HAP-1 (cell line): ENCODE measurements at places on chromosomes 2 and 18.
A peak's percentile ranks its signal among the peaks of the same experiment; 100 is the strongest.

DNA sequence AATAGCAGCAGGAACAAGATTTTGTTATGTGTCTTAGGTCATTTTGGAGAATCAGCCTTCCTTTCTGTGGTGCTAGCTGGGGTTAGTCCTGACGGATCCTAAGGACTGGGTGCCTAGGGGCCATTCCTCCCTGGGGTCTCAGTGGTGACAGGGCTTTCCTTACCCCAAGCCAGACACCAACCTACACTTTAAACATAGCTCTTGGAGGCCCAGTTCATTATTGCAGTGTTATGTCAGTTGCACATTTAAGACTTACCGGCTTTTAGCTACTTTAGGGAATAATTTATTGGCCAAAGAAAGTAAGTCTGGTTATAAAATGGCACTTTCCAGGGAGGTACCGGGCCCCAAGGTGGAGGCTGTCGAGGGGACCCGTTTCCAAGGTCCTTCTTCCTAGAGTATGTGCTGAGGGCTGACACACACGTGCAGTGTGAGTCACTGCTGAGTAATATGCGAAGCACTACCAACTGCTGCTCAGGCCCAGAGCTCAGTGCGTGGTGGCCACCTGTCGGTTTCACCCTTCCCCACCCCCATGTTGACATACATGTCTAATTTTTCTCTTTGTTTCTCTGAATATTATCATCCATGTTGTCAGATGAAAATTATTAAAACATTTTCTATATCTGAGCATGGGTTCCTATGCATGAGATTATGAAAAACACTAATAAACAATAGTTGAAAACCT is 37.0 kb upstream of the GRHL1 start:
- no peak for DNase-seq

DNA sequence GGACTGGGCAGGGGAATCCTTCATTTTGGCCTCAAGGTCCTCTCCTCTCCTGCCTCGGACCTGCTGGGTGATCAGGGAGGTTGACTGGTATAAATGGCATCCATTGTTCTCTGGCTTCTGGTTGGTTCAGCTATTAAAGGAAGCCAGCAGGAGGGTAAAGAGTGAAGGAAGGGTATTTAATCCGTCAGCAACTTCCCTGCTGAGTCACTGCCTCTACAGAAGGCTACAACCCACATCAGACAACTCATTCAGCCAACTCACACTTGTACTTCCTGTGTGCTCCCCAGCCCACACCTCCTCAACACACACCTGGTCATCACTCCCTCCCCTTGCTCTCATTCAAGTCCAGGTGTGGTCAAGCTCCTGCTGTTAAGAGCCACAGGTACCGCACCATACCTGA is 68.3 kb upstream of the MRPS9 start:
- no peak for DNase-seq

GRCh38 chr2:187013058-187013457 is 164.1 kb upstream of the ZSWIM2 start:
- no peak for DNase-seq

DNA sequence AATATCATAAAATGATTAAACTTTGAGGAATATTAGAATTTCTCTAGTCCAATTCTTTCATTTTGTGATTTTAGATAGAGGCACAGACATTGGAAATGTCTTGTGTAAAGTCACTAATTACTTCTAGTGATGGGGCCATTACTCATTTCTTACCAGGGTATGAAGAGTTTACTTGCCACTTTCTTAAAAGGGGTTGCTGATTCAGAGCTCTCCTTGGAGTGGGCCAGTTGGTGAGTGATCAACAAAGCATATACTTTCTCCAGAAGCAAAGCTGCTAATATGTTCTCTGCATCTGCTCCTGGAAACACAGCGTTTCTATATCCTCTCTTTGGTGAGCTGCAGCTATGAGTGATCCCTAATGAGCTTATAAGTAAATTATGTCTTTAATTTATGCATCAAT is 408.9 kb upstream of the LRATD1 start:
- DNase-seq, result no peak

DNA sequence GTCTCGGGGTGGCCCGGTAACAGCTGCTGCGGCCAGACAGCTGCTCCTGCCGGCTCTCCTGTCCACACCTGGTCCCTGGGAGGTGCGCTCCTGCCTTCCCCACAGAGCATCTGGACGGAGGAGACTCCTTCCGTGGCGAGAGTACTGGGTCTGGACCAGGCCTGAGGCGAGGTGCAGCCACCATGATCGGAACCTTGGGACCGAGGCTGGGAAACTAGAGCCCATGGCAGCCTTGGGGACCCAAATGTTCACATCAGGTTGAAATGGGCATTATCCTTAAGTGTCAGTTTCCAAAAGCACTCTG is 628 bp downstream of the GIGYF2 start:
- DNase-seq, result no peak

DNA sequence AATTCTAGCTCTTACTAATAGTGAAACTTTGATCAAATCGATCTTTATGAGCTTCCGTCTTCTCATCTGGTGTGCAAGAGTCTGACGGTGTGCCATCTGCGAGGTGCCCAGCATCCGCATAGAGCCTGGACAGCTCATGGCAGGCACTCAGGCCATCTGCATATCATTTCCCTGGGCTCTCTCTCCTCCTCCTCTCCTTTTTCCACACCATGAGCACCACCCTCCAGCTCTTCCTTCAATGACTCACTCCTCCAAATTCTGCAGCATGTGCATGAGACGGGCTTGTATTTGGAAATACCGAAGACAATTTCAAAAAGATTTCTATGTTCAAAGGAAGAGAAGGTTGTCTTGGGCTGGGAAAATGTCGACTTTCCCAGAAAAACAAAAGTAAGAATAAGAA is 161.1 kb downstream of the CCBE1 start:
- DNase-seq, result no peak

DNA sequence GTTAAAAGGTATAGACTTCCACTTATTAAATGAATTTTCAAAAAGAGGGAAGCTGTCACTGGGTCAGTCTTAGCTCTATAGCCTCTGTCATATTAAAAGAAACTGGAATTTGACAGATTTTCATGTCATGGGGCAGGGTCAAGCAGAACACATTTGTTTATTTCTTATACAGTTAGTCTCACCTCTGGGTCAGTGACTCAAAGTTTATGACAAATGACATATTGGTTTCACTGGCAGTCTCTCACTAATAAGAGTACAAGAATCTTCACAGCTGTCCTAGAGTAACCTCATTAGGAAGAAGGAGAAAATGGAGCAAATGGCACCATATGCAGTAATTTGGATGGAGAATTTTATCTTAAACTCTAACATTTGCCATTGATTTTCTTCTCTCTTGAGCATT is 63.2 kb downstream of the MBD2 start:
- DNase-seq, result no peak

DNA sequence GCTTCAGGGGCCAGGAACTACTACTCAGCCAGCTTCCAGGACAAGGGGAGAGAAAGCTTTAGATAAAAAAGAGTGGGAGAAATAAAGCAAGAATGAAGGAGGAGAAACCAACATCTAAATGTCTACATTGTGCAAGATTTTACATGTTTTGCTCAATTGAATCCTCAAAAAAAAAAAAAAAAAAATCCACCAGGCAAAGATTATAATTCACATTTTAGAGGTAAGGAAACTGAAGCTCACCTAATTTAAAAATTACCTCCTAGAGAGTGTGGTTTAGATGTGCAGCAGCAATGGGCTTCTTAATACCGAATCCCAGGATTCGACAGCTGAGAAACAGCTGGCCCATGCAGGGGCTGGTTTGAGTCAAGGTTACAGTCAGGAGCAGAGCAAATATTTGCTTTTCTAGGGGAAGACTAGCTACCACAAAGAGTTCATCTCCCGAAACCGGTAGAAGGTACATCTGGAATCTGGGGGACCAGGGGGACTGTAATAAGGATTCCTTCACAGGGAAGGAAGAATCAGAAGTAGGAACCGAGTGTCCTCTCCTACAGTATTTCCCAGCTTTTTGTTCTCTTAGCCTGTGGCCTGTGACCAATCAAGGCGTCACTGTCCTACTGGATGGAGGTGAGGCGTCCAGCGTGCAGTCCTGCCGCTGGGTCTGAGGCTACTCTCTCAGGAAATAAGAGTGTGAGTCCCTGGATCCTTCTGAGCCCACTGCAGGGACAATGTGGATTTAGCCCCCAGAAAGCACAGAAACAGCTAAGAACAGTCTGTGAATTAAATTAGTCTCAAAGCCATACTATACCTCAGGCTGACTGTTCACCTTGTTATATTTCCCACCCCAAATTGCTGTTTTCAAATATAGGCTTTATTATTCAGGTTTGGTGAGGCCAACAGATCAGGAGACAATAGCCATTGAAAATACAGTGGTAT is 42.3 kb downstream of the IL1R2 start:
- DNase-seq, result no peak

DNA sequence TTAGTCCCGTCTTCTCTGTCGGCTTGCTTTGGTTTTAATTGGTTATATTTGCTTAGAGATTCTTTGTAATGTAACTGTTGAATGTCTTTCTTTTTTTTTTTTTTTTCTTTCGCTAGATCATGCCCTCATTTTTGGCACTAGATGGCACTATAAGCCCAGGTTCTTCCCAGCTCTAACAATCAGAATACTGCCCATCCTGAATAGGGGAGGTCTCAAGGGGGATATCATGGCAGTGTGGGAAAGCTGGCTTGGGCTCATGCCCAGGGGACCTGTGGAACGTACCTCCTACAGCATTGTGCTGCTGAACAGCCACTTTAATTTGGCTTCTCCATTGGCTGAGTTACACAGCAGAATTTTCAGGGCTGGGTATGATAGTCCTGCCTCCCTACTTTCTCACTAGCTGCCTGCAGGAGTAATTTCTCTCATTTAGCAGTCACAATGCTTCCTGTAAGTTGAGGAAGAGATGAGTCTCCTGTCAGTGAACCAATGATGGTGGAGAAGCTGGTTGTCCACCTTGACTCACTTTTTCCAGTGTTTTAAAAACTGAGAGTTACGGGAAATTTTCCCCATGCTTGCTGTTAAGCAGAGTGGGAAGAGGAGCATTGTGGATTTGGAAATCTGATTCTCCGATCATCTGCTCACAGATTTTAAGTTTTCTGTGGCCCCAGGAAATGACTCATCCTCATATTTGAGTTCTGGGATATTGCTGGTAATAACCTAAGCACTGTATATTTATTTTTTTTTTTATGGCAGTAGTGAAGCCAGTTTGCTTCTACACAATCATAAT is 47.2 kb downstream of the RAD51AP2 start:
- peak; percentile 36 for DNase-seq

GRCh38 chr18:12924616-12925015 is 23.2 kb upstream of the SEH1L start:
- no peak for DNase-seq

- DNase-seq, result no peak
Observed at GRCh38 chr2:133492719-133493380, 75.4 kb downstream of the NCKAP5 start.

- DNase-seq, result peak; percentile 67
Observed at GRCh38 chr18:12659904-12660605, 2.1 kb upstream of the SPIRE1 start.

DNA sequence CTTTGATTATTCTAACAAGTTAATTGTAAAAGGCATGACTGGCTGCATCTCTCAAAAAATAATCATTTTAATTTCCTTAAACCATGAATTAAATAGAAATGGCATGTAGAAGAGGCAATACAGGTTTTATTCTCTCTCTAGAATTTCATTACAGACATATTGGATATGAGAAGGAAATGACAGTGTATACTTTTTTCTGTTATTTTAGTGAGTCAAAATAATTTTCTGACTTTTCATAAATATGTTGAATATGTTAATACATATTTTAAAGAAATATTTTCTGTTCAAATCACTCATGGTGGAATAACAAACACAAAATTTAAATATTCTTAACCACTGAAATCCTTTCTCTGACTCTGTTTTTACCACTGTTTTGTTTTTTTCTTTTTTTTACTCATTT is 510.4 kb downstream of the LRP1B start:
- no peak for DNase-seq

DNA sequence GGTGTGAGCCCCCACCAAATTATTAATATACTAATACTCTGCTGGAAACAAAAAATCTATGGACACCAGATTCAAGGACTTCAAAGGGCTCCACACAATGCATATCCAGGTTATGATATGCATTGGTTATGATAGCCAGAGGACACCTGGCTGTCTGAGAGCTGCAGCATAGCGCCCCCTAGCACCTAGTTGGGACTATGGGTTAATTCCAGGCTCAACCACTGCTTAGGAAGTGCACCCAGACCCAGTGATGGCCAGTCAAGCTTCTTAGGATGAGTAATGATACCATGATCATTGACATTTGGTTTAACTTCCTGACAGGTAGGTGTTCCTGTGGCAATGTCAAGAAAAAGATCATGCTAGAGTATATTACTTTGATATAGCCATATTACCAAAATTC is 3.8 kb upstream of the FRZB start:
- peak; percentile 28 for DNase-seq

DNA sequence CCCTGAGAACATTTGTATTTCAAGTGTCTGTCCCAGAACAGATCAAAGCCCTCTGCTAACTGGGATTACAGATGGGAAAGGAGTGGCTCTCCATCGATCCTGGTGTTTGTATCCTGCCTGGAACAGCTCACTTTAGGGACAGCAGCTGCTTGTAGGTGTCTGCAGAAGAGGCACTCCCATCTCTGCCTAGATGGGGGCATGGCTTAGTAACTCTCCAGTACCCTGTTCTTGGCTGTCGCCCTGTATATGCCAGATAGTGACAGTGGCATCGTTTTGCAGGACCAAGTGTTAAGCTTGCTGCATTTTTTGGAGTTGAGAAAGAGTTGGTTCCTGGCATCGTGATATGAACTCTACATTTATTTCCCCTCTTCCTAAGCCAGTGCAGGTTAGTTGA is 189.9 kb downstream of the SH3RF3 start:
- no peak for DNase-seq

GRCh38 chr18:70127359-70127758 is 78.1 kb downstream of the RTTN start:
- no peak for DNase-seq

DNA sequence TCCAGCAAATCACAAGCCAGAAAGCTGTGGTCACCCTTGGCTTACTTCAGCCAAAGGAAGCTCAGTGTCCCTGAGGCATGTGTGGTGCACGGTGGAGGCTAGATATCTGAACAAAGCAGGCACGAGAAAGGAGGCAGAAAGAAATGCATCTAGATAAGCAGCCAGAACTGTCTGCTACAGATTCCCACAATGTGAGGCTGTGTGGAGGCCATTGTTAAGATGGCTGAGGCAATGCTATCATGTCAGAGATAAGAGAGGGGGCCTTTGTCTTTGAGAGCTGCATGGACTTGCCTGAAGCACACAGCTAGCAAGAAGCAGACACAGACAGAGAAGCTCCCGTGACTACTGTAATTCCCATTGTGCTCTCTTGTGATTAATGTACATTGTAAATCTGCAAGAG is 110.5 kb upstream of the LYPD6 start:
- DNase-seq, result no peak

- no peak for DNase-seq
Observed at GRCh38 chr2:108069515-108070310, 83.4 kb downstream of the SLC5A7 start.

DNA sequence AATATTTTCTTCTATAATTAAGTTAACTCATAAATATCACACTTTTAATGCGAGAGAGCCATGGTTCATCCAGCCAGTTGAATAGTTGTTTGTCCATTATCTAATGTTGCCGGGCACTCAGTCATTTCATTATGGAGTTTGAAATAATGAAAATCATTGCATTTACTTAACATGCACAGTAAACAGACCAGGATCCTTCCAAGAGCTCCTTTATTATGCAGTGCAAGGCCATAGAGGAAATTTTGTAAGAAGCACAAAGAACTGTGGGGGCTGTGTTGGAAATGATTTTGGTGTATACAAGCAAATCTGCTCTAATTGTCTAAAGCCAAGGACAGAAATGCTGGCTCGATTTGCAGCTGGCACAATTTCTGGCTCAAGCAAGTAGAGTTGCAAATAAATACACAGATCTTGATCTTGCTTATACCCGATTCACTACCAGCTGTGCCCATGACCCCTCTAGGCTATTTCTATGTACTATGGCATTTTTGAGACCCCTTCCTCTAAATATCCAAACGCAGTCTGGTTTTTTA is 400.3 kb upstream of the HNRNPA3 start:
- DNase-seq, result peak; percentile 41
